Activated gamma-delta T cell (primary cell): ENCODE measurements at places on chromosomes 13 and 19.
A peak's percentile ranks its signal among the peaks of the same experiment; 100 is the strongest.

DNA sequence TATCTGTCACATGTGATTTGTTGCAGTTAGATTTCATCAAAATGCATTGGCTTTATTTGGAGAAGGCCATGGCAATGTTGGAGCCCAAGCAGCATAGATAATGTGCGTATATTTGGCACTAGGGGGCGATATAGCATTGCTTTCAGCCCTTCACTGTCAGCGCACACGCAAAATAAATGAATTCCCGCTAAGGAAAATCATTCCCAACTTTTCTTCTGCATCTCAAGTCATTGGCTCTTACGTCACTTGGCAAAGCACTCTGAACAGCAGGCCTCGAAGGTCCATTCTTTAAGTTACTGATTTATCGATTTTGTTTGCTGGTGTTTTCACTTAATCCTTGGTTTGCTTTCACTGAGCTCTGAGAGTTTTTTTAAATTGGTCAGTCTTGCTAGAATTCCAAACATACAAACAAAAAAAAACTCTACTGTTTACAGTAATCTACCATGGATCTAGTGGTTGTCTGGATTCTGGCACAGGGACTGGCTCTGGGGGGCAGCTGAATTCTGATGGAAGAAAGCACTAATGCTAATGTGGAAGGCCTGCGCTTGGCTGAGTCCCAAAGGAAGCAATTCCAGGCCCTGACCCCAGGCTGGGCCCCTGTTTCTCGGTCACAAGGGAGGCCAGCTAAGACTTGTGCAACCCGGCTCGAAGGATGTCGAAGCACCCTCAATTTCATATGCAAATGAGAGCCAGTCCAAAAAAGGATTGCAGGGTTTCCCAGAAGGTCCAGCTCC, 97.7 kb upstream of the IPO5 start:
- DNase-seq = no peak

DNA sequence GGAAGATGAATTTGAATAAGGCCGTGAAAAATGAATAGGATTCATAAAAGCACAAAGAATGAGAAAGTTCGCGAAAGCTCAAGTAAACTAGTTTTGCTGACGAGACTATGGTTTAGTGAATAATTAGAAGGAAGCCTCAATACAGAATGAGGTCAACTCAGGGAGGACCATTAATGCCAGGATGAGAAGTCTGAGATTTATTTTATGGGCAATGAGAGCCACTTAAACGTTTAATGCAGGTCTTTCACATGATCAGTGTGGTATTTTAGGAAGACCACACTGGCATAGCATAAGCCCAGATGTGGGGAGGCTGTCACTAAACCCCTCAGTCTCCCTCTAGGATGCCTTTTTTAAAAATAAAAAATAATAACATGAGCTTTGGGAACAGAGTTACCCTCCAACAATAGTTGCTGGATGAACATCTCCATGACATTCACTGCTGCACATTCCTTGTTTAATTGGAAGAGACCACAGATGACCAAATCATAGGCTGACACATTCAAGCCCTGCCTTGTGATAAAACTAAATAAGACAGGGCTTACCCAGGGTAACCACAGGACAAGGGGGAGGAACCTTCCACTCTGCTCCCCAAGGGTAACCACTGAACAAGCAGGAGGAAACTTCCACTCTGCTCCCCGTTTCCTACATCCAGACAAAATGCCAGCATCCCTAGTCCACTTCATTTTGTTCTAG, 43.6 kb upstream of the LSM14A start:
- DNase-seq = no peak

- no peak for DNase-seq
These were observed 46.2 kb downstream of the CDK8 start for GRCh38 chr13:26300140-26300539.

- DNase-seq = no peak
These were observed 11.1 kb upstream of the GTF2F2 start for GRCh38 chr13:45109102-45109720.

DNA sequence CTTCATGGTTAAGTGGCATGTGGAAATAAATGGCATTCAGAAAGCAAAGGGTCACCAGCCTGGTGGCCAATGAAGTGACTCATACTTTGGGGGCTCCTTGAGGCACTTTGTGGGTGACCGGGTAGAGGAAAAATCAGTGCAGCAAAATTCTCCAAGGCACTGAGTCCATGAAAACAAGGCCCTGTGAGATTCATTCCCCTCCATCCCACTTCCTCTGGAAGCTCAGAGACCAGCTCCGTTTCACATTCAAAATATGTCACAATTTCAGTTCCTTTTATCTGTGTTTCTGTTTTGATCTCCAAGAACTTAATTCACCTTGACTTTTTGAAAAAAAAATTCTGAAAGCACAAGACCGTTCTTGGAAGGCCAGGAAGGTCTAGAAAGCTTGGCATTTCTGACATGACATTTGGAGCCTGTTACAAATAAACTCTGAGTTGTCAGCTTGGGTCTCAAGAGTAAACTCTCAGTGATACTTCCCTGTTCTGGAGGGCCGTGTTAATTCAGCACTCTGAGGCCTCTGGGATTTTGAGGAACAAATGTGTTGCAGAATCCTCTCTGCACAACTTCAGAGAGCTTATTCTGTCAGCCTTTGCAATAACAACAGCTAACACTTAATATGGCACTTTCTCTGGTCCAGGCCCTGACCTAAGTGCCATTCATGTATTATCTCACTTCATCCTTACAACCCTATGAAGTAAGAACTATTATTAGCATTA, 6.8 kb downstream of the CYSLTR2 start:
- DNase-seq = no peak

DNA sequence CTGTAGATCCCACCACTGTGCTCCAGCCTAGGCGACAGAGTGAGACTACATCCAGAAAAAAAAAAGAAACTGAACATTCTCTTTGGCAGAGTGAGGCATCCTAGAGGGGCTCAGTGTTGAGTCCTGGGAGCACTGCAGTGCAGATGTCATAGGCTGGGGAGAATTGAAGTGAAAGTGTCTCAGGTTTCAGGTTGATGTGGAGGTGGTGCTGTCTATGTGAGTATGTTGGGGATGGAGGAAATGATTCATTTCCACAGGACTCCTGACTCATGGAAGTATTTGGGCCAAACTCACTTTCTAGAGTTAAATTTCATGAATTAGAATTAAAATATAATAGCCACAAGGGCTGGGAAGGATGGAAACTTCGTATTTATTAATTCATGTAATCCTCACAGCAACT, 134.4 kb upstream of the TSC22D1 start:
- no peak for DNase-seq

GRCh38 chr19:29421196-29421545, 104.6 kb upstream of the VSTM2B start:
- DNase-seq = no peak

DNA sequence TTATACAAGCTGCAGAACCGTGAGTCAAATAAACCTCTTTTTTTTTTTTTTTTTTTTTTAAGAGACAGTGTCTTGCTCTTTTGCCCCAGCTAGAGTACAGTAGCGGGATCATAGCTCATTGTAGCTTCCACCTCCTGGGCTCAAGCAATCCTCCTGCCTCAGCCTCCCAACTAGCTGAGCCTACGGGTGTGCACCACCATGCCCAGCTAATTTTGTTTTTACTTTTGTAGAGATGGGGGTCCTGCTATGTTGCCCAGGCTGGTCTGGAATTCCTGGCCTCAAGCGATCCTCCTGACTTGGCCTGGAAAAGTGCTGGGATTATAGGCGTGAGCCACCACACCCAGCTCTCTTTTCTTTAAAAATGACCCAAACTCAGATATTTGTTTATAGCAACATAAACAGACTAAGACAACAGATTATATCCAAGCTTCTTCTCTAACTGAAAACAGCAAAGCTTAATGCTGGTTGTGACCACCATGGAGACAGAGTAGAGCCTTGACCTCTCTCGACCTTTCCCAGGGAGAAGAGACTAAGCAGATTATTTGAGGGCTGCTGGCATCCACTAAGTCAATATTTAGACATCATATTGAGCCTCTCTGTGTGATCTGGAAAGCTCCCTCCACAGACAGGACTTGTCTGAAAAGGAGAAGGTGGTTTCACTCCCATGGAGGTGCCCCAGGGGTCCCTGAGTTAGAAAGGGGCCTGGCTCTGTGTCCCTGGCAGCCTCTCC, 150.0 kb downstream of the KCTD15 start:
- DNase-seq = no peak

GRCh38 chr19:18204394-18205199, 755 bp upstream of the RAB3A start:
- DNase-seq = no peak

GRCh38 chr19:1929021-1929742, 11.8 kb upstream of the CSNK1G2 start:
- peak; percentile 60 for DNase-seq

GRCh38 chr19:19746286-19747213, 13.6 kb upstream of the ZNF14 start:
- no peak for DNase-seq

DNA sequence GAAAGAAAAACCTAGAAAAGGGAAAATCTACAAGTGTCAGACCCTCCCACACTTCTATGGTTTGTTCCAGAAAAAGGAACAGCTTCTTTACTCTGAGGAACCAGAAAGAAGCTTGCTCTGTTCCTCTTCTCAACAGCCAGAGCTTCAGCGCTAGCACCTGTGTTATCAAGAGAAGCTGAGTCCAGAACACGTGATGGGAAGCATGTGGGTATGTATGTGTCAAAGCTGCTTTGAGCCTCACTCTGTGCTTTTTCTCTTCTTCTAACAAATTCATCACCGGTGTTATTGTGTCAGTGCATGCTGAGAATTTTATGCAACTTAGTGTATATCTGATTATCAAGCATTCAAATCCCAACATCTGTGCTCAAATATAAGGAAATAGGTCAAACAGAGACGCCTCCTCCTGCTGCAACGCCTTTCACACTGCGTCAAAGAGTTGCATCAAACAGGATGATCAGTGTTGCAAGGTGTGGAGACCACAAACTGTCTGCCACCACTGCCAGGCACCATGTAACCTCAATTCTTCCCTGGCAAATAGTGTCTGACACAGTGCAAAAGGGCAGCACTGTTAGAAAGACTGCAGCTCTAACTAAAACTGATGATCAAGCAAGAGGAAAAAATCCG, 83.9 kb downstream of the LRRC63 start:
- no peak for DNase-seq

DNA sequence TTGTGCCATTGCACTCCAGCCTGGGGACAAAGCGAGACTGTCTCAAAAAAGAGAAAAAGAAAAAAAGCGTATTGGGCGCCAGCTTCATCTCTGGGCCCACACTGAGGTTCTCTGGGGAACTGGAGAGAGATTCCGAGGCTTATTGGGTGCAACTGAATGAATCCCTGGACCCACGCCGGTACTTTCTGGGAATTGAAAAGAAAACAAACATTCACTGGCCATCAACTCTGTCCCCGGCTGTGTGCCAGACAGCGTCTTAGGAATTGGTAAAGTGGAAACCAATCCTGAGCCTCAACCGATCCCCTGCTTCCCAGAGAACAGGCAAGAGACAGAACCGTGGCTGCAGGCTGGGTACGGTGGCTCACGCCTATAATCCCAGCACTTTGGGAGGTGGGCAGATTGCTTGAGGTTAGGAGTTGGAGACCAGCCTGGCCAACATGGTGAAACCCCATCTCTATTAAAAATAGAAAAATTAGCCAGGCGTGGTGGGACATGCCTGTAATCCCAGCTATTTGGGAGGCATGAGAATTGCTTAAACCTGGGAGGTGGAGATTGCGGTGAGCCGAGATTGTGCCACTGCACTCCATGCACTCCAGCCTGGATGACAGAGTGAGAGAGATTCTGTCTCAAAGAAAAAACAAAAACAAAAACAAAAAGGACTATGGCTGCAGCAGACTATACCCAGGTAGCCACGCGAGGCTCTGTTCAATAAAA, 8.6 kb downstream of the ANO8 start:
- no peak for DNase-seq

DNA sequence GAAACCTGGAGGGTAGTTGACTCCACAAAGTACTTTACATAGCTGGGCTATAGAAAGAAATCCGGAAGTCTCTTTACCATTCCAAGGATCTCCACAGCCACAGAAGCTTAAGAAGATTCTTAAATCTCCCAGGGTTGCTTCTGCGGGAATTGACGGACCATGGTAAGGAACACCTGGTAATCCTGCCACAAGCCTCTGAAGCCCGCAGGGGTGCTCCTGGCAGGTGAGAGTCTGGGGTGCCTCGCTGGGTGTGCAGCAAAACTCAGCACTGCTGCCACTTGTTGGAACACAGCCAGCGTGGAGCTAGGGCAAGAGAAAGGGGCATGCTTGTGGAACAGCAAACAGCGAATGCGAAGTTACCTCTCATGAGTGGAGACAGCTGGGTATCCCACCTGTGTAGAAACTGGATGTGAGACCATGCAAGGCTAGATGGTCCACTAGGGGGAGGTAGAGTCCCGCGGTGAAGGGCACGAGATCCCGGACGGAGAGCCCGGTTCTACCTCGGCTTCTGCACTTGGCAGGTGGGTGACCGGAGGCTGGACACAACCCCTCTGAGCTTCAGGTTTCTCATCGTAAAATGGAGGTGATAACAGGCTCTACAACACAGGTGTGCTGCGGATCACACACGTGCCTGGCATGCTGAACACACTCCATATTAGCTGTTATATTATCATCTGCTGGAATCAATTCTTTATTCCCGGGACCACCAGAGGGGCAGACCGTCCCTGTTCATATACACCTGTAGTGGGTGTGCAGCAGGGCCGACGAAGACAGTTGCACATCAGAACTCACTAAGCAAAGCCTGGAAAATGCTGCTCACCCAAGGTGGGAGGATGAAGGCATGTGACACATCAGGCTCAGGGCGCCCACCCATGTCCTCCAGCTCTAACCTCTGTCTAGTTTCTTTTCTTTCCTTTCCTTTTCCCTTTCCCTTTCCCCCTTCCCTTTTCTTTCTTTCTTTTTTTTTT, 24.1 kb upstream of the UBAC2 start:
- no peak for DNase-seq

- DNase-seq = no peak
These were observed 8.5 kb downstream of the RPL21 start for GRCh38 chr13:27259831-27260230.

DNA sequence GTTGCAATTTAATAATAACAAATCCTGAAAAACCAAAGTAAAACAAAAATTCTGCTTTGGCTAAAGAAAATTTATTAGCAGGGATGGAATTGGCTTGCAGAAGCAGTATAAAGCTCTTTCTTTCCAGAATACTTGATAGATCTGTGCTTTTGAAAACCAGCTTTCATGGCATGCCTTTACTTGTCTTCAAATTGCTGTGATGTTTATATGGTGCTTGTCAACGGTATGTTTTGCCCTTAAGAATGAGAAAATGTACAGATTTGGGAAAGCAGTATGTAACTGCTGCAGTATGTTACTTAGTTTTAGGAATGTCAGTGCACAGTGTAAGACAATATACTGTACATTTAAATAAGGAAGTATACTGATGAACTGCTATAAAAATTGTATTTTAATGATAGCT, 120.8 kb upstream of the PCDH20 start:
- DNase-seq = no peak

DNA sequence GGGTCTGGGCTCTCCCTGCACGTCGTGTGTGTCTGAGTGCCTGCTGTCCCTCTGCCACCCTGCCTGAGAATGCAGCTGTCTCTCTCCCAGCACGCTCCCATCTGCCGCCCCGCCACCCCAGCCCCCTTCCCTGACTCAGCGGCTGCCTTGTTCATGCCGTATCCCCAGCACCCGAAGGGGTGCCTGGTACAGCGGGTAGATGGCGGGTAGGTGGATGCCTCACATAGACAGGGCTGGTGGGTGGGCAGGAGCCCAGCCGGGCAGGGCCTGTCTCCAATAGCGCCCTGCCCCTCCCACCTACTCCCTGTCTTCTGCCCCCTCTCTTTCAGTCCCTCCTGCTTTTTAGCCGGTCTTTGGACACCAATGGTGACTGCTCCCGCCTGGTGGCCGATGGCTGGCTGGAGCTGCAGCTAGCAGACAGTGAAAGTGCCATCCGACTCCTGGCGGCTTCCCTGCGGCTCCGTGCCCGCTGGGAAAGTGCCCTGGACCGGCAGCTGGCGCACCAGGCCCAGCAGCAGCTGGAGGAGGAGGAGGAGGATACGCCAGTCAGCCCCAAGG, 30.3 kb downstream of the DHX34 start:
- no peak for DNase-seq

GRCh38 chr13:29454931-29455481, 140.5 kb downstream of the SLC7A1 start:
- no peak for DNase-seq
